ENCODE measurements at places on chromosomes 4 and X.

DNA sequence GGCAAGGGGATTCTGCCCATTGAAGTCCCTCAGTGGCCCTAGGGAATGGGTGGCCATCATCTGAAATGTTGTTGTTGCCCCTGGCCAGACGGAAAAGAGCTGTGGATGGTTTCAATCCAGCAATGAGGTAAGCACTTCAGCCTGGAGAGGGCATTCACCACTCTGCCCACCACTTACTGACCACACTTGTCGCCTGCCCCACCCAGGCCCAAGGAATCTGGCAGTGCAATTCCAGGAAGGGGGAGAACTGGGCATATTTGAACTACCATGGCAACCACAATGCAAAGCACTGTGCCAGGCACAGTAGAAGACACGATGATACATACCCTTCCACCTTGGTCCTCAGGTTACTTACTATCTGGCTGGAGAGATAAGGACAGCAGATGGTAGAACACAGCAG lies 161.6 kb downstream of the PDGFRA start:
- no peak for DNase-seq

GRCh38 chr4:10701702-10702460 lies 17.3 kb upstream of the CLNK start:
- DNase-seq = no peak

- no peak for DNase-seq
Observed at GRCh38 chr4:8351931-8352367, 82.4 kb downstream of the HTRA3 start.

GRCh38 chr4:56622176-56622575 lies 58.9 kb downstream of the HOPX start:
- no peak for DNase-seq

GRCh38 chr4:81472281-81473182 lies 825 bp upstream of the RASGEF1B start:
- peak; percentile 35 for DNase-seq

DNA sequence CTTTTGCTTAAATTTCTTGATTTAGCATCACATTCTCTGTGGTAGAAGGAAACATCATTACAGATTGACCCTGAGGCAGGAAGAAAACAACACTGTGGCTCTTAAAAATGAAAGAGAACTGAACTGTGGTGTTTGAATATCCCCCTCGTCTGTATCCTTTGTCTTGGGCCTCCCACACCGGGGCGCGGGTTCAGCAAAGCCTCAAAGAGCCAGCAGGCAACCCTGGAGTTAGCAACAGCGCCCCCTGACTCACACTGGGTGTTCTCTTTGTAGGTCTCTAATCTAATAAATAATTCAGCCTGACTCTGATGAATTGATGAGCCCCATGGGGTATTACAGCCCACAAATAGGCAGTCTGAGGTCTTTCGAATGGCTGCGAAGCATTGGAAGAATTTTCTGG lies 46.1 kb upstream of the CTSO start:
- DNase-seq = no peak

DNA sequence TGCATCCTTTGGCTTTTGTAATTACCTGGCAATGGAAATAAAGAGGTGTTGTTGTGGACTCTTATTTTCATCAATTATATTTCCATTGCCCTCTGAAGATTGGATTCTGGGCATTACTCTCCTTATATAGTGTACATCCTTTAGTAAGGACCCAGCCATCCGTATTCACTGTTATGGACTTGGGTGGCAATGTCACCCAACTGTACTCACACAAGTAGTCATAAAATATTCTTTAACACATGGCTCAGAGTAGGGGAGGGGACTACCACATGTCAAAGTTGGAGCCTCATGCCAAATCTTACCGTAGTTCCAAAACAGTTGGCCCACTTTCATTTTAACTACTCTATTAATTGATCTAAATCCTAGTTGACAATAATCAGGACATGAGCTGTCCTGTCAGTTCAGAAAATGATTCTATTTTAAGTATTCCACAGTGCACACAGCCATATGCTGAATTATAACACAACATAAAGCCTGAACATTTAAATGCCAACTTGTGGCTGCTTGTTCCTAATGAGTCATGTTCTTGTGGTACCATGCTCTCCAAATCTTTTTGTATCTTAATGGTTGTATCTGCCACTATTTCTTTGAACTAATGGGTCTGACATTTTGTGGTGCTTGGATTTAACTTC lies 4.9 kb downstream of the FRAS1 start:
- no peak for DNase-seq

GRCh38 chr4:22460266-22460665 lies 55.6 kb downstream of the ADGRA3 start:
- DNase-seq = no peak

DNA sequence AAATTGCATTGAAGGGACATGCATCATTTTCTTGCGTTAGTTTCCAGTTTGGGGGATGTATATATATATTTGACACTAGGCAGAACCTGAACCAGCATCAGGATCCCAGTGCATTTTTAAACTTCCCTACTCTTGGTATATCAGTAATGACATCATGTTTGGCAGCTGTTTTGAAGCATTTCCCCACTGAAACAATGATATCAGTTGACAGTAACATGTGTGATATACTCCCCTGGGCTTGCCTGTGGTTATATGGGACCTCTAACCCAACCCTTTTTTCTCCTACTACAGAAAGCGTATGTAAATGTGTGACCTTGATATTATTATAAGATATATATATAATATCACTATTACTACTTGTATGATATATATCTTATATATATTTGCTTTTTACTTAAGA lies 225.9 kb upstream of the CASK start:
- DNase-seq = no peak

DNA sequence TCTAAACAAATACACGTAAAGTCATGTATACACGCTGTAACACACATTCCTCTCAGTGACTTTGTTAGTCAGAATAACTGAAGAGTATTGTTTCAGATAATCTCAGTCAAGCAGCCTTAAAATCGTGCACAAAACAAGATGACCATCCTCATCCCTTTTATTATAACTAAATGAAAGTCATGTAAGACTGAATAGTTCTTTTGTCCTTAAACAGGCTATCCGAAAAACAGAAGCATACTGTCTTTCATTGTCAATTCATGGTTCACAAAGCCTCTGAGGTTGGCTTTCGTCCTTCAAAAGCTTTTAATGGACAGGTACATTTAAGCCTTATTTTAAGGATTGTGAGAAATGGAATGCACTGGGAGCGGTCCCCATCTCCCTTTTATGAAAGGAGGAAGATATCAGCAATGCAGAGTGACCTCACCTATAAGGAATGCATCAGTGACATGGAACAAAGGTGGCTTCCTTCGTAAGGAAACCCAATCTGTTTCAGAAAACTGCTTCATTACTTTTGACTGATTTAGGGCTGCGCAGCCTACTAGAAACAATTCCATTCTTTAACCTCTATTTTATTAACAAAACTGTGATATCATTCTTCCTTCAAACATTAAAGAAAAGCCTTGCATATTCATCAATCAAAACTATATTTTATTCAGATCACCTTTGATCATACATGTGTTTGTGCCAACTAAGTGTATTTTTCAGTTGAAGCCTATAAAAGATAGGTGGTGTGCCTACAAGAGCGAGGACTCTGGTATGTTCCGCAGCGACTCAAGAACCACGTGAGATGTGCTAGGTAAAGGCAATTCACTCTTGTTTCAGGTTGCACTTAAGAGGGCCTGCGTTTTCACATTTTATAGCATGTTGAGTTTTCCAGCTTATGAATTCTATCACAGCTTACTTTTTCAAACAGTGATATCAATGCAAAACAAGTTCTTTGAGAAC lies 19.2 kb downstream of the SH3RF1 start:
- DNase-seq = no peak

GRCh38 chr4:172173206-172173605 lies 360.0 kb downstream of the GALNTL6 start:
- DNase-seq = no peak

DNA sequence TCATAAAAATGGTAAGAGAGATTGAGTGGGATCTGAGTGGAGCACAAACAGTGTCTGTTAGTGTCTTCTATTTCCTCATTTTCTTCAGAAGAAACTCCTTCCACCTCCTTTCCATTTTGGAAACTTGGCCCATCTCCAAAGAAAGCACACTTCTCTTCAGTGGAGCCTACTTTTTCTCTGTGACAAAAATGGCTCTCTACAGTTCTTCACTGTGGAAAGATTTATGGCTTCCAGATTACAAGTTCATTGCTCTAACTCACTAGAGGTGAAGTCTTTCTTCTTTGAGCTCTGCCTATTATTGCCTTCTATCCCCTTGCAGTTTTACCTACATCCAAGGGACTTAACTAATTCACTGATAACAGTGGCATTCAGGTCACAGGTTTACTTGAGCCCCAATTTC lies 325.8 kb downstream of the ANTXR2 start:
- no peak for DNase-seq

- no peak for DNase-seq
Observed at GRCh38 chrX:107825698-107826237, at the start of gene MID2. Gene MID2, plus strand, starts transcription at chrX:107825866. Its CDS starts 561 bp downstream, at chrX:107826427.

- DNase-seq = no peak
Observed at GRCh38 chrX:136209016-136209738, 42.0 kb downstream of the MAP7D3 start.

DNA sequence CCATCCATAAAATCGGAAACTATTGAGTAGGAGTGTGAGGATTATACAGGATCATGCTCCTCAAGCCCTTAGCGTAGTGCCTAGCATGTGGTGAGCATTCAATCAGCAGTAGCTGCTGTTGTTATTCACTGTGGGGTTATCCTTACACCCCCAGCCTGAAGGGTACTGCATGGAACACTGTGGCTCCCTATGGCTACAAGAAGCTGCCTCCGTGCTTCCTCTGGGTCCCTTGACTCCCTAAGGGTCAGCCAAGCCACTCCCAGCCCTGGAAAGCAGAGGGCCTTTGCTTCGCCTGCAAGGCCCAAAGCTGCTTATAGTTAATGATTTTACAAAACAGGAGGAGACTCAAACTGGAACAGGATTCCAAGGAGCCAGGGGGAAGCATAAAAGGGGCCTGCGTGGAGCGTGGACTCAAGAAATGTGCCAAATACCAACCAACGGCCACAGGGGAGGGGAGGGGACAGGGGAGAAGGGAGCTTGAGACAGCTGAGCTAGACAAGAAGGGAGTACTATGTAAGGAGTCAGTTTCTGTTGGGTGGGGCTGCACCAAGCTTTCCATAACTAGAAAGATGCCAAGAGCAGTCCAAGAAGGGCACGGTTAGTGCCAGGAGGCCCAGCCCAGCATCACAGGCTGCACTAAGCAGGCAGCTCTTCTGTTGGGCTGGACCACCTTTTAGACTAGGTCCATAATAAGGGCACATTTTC lies 15.9 kb downstream of the SEPTIN6 start:
- DNase-seq = no peak

- no peak for DNase-seq
Observed at GRCh38 chr4:105632599-105632998, 75.9 kb downstream of the INTS12 start.

DNA sequence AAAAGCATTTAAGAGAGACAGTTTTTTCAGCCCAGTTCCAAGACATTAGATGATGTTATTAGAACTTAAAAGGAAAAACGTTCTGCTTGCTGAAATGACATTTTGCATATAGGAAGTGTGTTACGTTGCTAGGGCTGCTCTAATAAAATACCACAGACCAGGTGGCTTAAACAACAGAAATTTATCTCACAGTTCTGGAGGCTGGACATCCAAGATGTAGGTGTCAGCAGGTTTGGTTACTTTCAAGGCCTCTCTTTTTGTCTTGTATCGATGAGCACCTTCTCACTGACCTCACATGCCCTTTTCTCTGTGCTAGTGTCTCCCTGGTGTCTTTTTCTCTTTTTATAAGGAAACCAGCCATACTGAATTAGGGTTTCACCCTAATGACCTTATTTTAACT lies 204.7 kb downstream of the PACRGL start:
- no peak for DNase-seq

DNA sequence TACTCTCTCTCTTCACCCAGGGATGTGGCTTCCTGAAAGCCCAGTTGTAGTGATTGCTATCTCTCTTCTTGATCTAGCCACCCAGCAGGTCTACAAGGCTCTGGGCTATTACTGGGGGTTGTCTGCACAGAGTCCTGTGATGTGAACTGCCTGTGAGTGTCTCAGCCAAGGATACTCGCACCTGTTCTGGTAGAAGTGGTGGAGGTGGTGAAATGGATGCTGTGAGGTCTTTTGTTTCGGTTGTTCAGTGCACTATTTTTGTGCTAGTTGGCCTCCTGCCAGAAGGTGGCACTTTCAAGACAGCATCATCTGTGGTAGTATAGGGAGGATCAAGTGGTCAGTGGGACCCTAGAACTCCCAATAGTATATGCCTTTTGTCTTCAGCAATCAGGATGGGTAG lies 268.0 kb downstream of the GABRG1 start:
- no peak for DNase-seq

GRCh38 chr4:3871881-3872833 lies 106.0 kb downstream of the ADRA2C start:
- no peak for DNase-seq

- no peak for DNase-seq
Observed at GRCh38 chrX:105323928-105324327, 103.4 kb upstream of the TEX13A start.

- no peak for DNase-seq
Observed at GRCh38 chrX:71637848-71638247, 19.5 kb upstream of the CXCR3 start.
